Cerebellar nuclear complex (tissue), 1 donor: ENCODE measurements at places on chromosomes 16 and 17.
A peak's percentile ranks its signal among the peaks of the same experiment; 100 is the strongest.

- no peak for DNase-seq
Measured at GRCh38 chr16:54504372-54504771, 217.8 kb upstream of the IRX3 start.

GRCh38 chr16:27379919-27380318 is 22.1 kb upstream of the IL21R start:
- no peak for DNase-seq

DNA sequence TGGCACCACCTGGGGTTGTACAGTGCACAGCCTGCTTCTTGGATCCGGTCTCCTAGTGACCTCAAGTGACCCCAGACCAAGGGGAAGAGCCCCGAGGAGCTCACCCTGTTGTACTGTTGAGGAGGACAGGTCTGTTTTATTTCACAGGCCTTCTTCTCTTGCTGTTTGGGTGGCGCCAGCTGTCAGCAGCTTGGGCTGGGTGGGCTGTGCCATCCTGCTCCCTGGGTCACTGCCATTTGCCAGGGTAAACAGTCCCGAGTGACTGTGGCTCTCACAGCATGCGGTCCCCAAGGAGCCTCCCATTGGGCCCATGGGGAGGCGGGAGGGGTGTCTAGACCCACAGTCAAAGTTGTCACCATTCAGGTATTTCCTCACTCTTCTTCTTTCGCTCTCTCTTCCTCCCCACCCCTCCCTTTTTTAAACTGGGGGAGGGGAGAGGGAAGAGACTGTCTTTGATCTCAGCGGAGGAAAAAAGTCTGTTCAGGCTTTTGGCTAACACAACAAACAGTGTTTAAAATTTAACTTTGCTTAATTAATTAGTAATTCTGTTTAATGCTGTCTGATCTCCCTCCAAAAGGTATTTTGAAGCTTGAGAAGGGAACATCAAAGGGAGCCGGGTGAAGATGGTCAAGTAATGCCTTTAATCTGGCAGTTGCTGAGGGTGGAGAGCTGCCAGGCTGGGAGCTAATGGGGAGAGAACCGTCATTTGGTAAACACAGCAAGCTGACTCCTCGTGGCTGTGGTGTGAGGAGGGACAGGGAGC is 64.0 kb downstream of the SNX20 start:
- no peak for DNase-seq

- DNase-seq = no peak
Measured at GRCh38 chr16:87918866-87919680, 17.3 kb downstream of the CA5A start.

DNA sequence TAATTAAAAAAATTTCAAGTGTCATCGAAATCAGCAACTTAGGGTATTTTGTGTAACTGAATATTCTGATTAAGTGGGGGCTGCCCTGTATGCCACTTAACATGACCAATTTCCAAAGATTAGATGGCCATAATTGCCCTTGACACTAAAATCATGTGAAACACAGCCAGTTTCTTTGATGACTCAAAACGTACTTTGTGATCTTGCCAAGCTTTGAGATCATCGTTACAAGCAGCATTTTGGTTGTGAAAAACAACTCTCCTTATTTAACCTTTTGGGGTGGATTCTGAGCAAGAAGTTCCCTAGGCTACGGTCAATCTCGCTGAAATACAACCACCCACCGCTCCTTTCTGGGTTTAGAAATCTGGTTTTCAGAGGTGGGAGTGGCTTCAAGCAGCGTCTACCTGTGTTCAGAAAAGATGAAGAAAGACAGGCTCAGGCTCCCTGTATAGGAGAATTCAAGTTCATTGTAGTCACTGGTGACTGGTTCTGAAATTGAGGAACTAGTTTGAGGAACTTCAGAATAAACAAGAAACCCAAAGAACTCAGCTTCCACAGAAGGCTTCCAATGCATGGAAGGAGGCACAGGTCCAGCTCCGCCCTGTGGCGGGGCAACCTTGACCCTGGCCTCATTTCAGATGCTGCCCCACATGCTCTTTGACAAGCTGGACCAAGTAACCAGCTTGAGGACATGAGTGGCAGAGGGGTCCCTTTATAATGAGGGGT is 9.4 kb downstream of the MAP3K14 start:
- no peak for DNase-seq

GRCh38 chr17:7589891-7590691 is at the start of gene SOX15:
Gene SOX15 (minus strand): TSS chr17:7590094. CDS start chr17:7589676, 418 bp downstream.
- DNase-seq = no peak

- no peak for DNase-seq
Measured at GRCh38 chr17:57911834-57912673, 43.2 kb downstream of the CUEDC1 start.

- no peak for DNase-seq
Measured at GRCh38 chr17:41498276-41498675, 7.1 kb downstream of the KRT13 start.

- no peak for DNase-seq
Measured at GRCh38 chr17:70184770-70185169, 15.4 kb downstream of the KCNJ2 start.

DNA sequence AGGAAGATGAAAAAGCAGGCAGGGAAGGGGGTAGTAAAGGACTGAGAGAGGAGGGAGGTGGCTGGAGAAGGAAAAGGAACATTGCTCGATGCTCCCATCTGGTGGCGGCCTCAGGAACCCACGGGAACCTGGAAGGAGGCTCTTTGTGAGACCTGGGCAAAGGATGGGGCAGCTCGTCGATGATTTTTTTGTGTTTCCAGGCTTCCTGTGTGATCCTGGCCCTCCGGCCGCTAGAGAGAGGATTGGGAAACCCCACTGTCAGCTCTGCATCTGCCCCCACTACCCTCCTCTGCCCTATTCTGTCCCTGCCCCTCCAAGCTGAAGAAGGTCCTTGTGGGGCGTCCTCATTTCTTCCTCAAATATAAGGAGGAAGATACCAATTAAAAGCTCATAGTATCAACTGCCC is 6.6 kb downstream of the WFIKKN2 start:
- peak; percentile 73 for DNase-seq

GRCh38 chr17:62706598-62707424 is 79.3 kb downstream of the MRC2 start:
- no peak for DNase-seq

DNA sequence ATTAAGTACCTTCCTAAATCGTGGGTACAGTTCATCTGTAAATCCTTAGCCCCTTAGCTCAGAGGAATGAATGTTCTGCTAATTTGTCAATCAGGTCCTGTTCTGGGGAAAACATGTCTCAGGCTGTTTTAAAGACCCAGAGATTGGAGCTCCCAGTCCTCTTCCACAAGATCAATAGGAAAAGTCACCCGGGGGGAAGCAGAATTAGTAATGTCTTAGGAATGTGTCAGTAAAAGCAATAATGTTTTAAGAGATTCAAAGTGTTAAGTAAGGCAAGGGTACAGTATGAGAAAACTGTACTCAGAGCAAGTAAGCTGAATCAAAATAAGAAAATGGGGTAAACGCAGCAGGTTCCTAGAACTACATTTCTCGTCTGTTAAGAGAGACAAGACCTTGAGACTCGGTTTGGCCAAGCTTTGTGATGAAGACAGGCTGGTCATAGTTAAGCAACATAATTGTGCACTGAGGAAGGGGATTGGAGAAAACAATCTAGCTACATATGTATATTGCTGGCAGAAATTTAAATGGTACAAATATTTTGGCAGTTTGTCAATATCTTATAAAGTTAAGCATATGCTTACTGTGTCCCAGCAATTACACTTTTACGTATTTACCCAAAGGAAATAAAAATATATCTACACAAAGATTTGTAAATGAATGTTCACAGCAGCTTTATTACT is 192.9 kb upstream of the C17orf78 start:
- no peak for DNase-seq

GRCh38 chr16:53121043-53121620 is 66.3 kb downstream of the CHD9 start:
- DNase-seq = no peak

DNA sequence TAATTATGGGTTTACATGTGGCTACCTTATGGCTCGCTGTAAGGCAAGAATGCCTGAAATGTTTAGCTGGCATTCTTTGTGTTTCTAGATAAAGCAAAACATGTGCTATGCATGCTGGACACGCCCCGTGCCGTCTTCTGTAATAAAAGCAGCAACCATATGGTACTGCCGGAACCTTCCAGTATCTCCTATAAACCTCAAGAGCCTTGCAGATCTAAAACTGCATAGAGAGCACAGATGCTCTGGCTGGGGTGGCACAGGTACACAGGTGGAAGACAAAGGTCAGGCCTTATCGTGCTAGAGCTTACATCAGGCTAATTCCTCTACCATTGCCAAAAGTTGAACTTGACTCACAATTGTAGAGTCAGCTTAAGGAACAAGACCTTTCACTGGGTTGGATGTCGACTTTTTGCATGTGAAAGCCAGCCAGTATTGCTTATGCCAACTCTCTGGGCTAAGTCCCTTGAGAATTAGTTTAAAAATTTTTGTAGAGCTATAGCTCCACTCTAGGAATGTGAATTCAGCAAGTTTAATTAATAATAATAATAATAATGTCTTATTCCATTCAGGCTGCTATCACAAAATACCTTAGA is 187.4 kb upstream of the CACNG5 start:
- no peak for DNase-seq

GRCh38 chr16:12802048-12802447 is 1.6 kb downstream of the CPPED1 start:
- DNase-seq = no peak

DNA sequence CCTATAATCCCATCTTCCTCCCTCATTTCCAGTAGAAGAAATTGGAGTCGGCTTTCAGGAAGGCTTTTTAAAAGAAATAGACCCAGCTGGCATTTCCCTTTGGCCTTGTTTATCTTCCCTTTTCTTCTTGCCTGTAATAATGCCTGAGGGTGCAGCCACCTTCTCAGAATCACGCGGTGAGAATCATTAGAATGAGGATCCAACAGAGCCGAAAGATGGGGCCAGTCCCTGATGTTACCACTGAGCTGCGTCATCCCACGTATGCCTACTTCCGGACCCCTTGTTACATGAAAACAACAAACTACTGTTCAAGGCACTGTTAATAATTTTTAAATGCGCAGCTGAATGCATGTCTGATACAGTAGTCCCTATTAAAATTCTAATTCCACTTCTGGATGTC is 24.1 kb downstream of the SDR42E1 start:
- no peak for DNase-seq

DNA sequence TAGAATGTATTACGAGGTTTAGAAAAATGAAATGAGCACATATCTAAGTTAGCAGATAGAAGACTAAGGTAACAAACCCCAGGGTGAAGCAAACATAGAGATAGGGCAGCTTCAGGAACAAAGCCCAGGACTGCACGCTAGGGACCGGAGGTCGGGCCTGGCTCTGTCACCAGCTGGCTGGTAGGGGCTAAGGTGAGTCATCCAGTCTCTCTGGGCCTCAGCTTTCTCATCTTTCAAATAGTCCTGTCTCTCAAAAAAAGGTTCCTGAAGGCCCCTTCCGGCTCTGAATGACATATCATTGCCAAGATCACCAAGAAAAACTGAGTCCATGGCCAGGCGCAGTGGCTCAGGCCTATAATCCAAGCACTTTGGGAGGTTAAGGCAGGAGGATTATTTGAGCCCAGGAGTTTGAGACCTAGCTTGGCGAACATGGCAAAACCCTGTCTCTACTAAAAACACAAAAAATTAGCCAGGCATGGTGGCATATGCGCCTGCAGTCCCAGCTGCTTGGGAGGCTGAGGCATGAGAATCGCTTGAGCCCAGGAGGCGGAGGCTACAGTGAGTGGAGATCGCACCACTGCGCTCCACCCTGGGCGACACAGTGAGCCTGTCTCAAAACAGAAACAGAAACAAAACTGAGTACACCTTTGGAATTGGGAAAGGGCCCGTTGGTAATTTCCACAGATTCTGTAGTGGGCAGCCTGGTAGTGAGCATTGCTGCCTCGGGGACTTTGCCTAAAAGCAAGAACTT is 26.0 kb downstream of the PKD1L3 start:
- DNase-seq = no peak

DNA sequence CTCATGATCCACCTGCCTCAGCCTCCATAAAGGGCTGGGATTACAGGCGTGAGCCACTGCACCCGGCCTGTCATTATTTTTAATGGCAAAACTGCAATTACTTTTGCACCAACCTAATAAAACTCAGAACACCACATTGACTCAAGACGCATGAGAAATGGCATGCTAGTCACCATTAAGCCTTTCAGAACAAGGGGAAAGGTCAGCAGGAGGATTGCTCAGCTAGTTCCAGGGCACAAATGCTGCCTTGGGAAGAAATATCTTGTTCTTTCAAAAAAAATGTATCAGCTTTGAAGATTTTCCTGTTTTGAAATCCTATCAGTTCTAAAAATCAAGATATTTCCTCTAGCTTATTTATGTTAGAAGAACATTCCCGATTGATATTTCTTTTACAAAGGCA is 32.4 kb upstream of the CDYL2 start:
- no peak for DNase-seq

- no peak for DNase-seq
Measured at GRCh38 chr17:82791532-82791931, 39.7 kb downstream of the TBCD start.

- no peak for DNase-seq
Measured at GRCh38 chr16:1163567-1164055, 10.7 kb downstream of the CACNA1H start.

DNA sequence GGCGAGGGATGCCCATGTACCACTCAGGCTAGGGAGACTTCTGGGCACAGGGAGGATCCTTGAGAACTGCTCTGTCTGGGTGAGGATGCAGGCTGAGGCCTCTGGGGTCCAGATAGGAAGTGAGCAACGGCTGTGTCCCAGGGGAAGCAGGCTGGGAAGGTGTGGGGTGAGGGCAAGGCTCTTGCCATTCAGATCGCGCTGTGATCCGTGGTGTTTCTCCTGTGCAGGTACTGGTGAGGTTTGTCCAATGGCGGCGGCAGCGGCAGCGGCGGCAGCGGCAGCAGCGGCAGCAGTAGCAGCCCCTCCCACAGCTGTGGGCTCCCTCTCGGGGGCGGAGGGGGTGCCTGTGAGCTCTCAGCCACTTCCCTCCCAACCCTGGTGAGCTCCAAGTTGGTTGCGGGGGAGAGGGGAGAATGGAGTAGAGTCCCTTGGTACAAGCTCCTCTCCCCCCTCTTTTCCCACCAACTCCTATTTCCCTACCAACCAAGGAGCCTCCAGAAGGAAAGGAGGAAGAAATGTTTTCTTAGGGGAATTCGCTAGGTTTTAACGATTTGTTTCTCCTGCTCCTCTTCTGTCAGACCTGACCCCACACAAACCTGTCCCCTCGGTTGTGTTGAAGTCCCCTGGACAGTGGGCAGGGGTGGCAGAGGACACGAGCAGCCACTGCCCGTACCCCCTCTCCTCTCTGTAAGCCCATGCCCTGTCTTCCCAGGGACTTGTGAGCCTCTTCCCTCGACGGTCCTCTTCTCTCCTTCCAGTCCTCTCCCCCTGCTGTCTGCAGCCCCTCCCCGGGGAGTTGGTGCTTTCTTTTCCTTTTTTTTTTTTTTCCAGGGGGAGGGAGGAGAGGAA is 1.9 kb upstream of the PRRT2 start:
- no peak for DNase-seq

DNA sequence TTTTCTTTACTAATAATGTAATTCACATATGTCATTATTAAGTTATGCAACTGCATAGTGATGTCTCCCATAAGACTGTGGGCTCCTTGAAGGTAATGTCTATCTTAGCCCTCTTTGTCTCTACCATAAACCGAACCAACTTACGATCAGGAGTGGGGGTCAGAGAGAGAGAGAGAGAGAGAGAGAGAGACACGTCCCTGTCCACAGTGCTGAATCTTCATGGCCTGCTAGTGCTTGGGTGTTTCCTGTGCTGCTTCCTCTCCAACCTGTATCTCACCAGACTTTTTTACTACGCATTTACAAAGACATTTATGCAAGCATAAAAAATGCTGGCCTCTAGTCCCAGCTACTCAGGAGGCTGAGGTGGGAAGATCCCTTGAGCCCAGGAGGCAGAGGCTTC is 52.2 kb upstream of the HAPSTR1 start:
- DNase-seq = no peak

GRCh38 chr16:2511128-2511800 is 2.5 kb upstream of the ATP6V0C start:
- peak; percentile 21 for DNase-seq

GRCh38 chr17:71730871-71731270 is 389.9 kb upstream of the SOX9 start:
- no peak for DNase-seq
